ENCODE measurements at places on chromosomes 4 and X.

GRCh38 chrX:37405956-37406355 lies 56.8 kb downstream of the PRRG1 start:
- no peak for DNase-seq

DNA sequence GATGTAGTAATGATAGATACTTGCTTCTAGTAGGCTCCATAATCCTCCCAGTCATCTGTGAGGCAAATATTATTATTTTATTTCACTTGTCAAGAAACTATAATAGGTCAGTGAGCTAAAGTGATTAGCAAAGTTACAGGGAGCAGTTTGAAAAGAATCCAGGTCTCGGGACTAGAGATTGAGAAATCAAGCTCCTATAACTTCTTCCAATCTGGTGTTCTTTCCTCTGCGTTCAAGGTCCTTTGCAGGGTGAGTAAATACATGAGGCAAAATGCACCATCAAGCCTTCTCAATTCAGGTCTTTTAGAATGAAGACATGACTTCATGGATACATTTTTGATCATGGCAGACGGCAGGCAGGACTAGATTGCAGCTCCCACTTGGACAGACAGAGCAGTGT lies 150.4 kb downstream of the FRAS1 start:
- no peak for DNase-seq

GRCh38 chrX:1224954-1225353 lies 12.5 kb upstream of the CRLF2 start:
- peak; percentile 4 for DNase-seq

DNA sequence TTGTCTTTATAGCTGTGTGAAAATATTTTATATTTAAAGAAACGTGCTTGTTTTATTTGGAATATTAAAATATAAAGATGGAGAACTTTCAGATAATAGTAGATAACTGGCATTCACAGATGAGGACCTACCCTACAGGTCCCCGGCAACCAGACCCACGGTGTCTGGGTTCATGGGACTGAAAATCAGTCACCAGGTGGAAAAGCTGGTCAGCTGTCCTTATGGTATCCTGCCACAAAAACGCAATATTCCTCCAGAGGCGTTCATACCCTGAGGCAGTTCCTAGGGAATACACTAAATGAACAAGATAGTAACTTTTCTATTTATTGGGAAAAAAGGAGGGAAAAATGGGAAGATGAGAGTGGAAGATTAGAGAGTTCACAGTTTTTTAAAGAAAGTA lies 1.2 kb downstream of the TLR6 start:
- no peak for DNase-seq

GRCh38 chr4:13701937-13702446 lies 74.5 kb upstream of the BOD1L1 start:
- no peak for DNase-seq

DNA sequence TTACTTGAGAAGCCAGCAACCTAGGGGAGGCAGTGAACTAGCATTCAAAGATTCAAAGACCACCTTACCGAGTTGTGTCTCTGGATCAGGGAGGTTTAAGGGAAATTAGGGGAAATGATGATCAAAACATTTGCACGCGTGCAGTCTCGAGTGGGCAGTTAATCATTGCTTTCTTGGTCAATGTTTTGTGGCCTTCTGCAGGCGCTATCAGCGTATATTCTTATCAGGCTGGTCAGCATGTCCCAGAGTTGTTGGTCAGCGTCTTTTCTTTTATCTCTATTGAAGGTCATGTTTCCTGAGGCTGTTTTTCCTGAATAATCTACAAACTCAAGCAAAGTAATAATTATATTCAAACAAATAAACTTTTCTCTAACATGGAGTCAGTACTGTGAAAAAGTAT lies 84.0 kb upstream of the ZNF81 start:
- DNase-seq, result no peak

- DNase-seq, result no peak
Measured at GRCh38 chr4:158313566-158313965, 103.3 kb downstream of the TMEM144 start.

GRCh38 chr4:2497931-2498330 lies 29.0 kb downstream of the RNF4 start:
- DNase-seq, result no peak

DNA sequence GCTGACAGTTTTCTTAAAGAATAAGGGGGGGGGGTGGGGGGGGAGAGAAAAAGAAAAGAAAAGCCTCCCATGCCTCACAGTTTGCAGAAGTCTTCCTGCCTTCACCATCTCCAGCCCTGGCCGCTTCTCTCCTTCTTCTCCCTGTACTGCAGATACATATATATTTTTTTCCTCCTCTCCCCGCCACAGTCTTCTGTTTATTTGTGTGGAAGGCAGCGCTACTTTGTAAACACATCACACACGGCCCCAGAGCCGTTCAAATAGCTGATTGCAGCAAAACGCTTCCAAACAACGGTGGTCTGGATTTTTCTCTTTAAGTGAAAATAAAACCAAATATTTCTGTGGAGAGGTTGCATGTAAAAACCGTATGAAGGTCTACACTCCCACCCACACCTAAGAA lies 732 bp downstream of the NLGN4X start:
- DNase-seq, result no peak

GRCh38 chrX:150038986-150039599 lies 100.8 kb upstream of the EOLA2 start:
- no peak for DNase-seq

DNA sequence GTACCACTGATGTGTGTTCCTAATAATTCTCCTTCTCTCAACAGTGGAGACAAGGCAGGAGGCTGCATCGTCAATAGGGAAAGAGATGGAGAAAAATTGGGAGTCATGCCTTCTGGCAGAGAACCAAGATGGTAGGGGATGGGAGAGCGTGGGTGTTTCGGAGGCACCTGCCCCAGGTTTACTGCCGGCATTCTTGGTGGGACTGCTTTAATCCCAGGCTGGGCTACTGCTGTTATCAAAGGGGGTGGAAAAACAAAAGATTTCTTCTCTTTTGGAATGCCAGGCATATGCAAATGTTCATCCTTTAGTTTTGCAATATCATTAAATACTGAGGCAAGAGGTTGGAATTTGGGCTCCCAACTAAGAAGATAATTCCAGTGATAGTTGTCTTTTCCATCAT lies 257.0 kb downstream of the DCHS2 start:
- DNase-seq, result no peak

Measured in stimulated activated naive CD4-positive, alpha-beta T cell treated with Interleukin-2 at 50 U/mL for 16 hours (primary cell).